ENCODE measurements at places on chromosomes 5 and 9. TPM values are rescaled to one million over a fixed set of nuclear protein-coding genes. Genes with fewer than 3 reads are reported as not detected.

DNA sequence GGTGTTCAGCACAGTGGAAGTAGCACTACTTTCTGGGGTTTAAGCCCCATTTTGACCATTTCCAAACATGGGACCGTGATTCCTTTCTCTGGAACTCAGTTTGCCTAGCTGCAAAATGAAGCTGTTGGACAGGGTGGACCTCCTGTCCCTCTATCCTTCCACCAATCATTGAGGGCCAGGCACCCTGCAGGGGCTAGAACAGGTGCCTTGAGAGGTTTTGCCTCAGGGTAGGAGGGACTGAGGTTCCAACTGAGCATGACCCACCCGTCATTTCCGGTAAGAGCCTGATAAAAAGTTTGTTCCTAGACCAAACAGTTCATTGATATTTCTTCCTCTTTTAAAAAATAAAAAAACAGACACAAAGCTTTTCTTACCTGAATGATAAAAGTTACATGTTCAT lies 116.5 kb downstream of the MVB12B start:
- no peak for ATAC-seq

DNA sequence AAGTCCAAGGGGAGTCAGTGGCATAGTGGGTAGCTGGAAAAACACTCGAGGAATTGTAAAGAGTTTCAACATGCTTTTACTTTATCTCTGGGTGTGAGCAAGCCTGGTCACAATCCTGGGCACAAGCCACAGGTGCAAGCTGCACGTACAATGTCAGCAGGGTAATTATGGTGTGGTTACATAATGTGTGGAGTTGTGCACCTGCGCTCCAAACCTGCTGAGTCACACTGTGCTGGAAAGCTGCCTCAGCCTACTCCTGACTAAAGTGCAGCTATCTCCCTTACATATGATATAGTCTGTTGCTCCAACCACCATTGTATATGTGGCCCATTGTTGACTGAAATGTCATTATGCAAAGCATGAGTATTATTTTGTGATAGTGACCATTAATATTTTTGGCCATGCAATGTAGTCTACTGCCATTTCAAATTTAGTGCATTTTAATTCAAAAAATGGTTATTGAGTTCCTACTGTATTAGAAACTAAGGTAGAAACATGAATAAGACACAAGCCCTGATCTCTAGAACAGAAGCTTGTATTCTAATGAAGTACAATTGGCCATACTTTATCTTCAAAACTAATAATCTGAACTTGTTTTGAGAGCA lies 160.9 kb upstream of the SLC30A5 start:
- ATAC-seq: peak; percentile 30

DNA sequence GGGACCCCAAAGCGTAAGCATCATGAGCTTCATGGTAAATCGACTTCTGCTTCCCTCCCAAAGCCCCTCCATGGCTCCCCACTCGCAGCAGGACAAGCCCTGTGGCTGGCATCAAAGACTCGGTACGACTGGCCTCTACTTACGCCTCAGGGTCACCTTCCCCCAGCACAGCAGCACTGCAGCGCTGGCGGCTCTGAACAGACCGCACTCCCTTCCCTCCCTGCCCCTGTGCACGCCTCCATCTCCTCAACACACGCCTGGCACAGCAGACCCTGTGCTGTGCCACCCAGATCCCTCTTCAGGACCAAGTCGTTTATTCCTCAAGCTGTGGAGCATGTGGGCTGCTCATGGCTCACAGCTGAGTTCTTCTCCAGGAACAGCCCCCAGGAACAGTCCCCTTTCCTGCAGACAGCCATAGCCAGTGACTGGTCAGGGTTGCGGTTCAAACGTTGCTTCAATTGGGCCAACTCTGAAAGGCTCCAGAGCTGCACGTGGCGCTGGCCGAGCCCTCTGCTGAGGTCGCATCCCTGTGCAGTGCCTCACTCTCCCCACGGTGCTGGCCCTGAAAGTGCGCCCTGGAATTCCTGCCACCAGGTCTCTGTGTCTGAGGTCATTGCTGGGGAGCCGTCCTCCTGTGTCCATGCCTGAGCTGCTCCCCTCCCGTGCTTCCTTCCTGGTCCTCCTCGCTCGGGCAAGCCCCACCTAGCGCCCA lies 88.0 kb downstream of the ZNF354C start:
- ATAC-seq: no peak

DNA sequence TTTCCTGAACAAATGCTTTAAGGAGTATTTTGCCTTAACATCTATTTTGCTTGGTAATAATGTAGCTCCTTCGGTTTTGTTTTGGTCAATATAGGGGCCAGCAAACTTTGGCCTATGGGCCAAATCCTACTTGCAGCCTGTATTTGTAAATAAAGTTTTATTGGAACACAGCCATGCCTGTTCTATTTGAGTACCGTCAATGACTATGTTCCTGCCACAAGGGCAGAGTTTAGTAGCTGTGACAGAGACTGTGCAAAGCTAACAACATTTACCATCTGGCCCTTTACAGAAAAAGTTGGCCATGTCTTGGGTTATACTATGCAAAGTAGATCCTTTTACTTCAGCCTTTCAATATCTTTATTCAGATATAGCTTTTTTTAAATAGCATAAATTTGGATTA lies 113.4 kb downstream of the NR3C1 start:
- no peak for ATAC-seq

DNA sequence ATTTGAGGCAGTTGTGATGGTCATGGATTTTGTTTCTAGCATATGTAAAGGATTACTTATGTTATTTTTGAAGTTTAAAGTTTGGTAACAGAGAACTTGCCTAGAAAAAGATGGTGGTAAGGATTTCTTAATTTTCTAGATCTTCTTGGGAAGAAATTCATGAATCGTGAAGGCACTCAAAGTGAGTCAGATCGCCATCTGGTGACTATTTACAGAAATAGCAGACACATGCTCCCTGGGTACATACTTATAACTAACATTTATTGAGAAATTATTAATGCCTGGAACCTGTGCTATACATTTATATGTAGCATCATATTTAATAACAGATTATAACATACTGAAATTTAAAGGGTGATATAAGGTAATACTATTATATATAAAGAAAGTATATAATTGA lies 299.7 kb downstream of the IZUMO3 start:
- no peak for ATAC-seq

- ATAC-seq: no peak
Observed at GRCh38 chr9:4781408-4781807, 11.3 kb upstream of the RCL1 start.

GRCh38 chr9:17063535-17064135 lies 71.2 kb upstream of the CNTLN start:
- ATAC-seq: peak; percentile 69

DNA sequence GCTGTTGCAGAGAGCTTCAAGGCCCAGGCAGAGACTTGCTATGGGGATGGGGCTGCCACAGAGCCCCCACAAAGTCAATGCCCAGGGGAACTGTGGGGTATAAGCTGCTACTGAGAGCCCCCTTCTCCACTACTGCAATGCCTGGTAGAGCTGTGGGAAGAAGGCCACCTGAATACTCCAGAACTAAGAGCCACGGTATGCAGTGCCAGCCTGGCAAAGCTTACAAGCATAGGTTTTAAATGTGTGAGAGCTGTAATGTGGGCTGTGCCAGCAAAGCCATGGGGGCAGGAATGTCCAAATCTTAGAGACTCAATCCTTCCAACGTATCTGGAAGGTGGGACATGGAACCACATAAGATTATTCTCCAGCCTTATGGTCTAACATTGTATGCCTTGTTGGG lies 49.2 kb downstream of the XRCC4 start:
- no peak for ATAC-seq

- peak; percentile 45 for ATAC-seq
Observed at GRCh38 chr9:129968690-129969485, 74.1 kb downstream of the FNBP1 start.

DNA sequence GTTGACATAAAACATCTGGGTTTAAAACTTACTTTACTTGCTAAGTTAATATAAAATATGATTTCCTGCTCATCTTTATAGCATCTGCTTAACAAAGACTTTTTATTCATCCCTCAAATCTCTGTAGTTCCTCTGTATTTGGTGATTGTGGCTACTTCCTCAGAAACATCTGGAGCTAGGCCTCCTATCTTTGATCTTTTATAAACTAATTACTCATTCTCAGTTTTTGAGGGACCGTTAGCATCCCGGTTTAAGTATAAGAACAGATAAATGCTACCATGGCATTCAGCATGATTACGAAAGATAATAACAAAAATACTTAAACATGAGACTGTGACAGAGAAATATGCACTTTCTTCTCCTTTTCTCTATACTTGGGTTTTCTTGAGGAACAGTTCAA lies 85.3 kb downstream of the SLC38A9 start:
- no peak for ATAC-seq

GRCh38 chr9:18362901-18363685 lies 110.9 kb upstream of the ADAMTSL1 start:
- ATAC-seq: no peak

DNA sequence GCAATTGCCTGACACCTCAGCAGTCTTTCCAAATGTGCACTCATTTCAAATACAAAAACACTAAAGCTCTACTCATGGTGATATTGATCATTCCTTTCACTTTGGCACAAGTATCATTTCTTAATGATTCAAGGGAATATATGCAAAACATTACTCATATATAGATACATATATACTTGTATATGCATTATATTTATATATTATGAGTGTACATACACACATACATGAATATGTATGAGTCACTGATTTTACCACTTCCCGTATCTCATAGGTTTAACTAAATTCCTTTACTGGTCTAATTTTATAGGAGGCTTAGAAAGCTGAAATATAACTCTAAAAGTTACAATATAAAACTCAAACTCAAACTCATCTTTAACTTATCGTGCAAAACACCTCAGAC lies 156.5 kb downstream of the CDH9 start:
- no peak for ATAC-seq

- ATAC-seq: no peak
Observed at GRCh38 chr9:121368745-121369144, 1.3 kb downstream of the STOM start.

- peak; percentile 12 for ATAC-seq
Observed at GRCh38 chr5:150789450-150789849, 10.9 kb downstream of the SMIM3 start.

NR5A1 gene
- not detected for total RNA-seq

INSL6 gene
- not detected for total RNA-seq

GGTA1 gene
- total RNA-seq: 7.1 TPM

CBY3 gene
- not detected for total RNA-seq

DRD1 gene
- total RNA-seq: not detected

AGXT2 gene
- total RNA-seq: not detected

TEX48 gene
- total RNA-seq: not detected

ZDHHC11B gene
- total RNA-seq: 7.0 TPM

AK8 gene
- total RNA-seq: 1.7 TPM

ENTREP1 gene
- total RNA-seq: 3.5 TPM

IL9 gene
- total RNA-seq: not detected

STKLD1 gene
- 0.40 TPM for total RNA-seq

C5orf34 gene
- 1.2 TPM for total RNA-seq

All from esophagus mucosa (tissue), 1 donor.